ENCODE measurements at places on chromosomes 12 and 14.

GRCh38 chr12:73465106-73465505 is 1072.5 kb upstream of the ATXN7L3B start:
- DNase-seq = no peak

DNA sequence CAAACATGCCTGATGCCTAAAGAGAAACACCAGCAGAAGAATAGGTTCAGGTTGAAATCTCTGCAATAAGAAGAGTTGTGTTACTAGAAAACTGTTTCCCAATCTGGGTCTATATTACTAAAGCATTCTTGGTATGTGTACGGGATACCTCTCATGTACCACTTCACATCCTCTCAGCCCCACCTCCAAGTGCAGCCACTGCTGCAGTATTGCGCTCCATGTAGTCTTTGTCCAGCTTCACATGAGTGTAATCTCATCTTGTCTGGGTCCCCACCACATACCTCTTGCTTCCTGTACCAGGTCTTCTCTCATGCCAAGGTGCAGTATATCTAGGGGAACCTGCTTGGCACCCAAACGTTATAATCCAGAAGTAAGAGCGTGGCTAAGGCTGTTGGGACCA is 187.5 kb upstream of the EEA1 start:
- DNase-seq = peak; percentile 47

DNA sequence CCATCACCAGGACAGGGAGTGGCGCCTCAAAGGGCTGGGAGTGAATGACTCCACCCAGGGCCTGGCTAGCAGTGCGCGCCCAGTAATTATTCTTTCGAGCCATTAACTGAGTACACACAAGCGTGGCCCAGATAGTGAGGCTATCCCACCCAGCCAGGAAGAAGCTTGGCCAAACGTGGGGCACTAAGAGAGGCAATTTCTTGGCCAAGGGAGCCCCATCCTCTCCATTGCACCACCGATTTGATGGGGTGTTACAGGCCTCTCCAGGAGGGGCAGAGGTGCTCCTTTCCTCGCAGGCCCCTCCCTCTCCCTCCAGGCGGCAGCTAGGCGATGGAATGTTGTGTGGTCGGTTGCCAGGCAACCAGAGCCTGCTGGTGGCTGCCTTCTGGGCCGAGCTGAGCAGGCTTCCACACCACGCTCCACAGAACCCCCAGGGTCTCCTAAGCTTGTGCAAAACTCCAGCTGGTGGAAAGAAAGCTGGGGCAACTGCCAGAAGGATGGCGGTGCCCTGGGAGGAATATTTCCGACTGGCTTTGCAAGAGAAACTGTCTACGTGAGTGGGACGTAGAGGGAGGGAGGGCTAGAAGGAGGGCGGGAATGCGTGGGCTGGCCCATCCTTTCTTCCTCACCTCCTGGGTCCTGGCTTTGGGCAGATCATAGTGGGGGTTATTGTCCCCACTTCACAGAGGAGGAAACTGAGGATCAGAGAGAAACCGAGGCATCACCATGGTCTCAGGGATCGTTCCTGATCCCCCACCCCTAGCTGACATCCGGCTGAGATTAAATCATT is at the start of gene CFAP73:
Gene CFAP73 (plus strand): TSS at position 364 of the 790 bp plus-strand sequence. CDS start 134 bp downstream, at position 498.
- DNase-seq = peak; percentile 90

- peak; percentile 64 for DNase-seq
Observed at GRCh38 chr14:59507752-59508103, 23.4 kb downstream of the JKAMP start.

GRCh38 chr14:56760164-56760914 is 49.9 kb downstream of the OTX2 start:
- no peak for DNase-seq

- no peak for DNase-seq
Observed at GRCh38 chr12:127145241-127145928, 1121.6 kb upstream of the TMEM132C start.

DNA sequence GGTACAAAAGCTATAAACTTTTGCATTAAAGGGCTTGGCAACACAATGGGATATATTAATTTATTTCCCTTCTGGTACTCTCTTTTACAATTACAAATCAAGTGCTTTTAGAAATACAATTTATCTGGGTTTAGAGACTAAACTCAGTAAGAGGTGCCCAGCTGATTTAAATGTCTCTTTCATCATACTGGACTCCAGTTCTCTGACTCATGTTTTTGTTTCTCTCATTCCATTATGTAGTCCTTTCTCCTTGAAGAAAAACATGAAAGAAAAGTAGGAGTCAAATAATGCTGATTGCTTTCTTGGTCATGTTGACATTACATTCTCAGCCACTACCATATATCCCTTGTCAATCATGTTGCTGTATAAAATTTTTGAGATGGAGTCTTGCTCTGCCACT is 36.3 kb upstream of the CFL2 start:
- no peak for DNase-seq

- no peak for DNase-seq
Observed at GRCh38 chr12:45648070-45648469, 81.4 kb upstream of the ARID2 start.

DNA sequence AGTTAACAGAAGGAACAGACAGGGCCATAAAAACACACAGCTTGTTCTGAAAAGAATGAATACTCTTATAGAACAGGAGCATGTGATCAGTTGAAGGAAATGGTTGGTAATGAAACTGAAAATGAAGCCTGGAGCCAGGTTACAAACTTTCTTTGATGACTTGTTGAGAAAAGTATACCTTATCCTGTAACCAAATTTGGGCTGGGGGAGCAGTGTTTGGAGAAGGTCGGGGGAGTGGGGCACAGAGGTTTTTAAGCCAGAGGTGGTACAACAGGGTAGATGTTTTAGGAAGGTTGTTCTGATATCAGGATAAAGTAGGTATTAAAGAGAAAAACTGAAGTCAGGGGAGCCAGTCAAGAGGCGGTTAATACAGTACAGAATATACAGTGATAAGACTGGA is 8.2 kb downstream of the GOLT1B start:
- DNase-seq = no peak

DNA sequence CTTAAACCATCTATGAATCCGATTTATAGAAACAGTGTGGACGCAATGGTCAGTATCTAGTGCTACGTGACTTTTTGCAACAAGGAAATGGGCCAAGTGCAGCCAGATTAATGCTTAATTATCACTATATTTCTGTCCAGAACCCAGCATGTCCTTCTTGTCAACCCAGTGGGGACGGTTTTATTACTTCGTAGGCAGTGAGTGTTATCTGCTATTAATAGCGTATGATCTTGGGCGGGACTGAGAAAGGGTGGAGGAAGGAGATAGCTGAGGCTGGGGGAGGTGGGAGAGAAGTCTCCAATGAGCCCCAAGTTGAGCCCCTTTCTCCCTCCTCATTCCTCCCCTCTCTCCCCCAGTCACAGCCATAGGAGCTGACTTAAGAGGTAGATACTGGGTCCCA is 59.7 kb upstream of the FAM222A start:
- no peak for DNase-seq

DNA sequence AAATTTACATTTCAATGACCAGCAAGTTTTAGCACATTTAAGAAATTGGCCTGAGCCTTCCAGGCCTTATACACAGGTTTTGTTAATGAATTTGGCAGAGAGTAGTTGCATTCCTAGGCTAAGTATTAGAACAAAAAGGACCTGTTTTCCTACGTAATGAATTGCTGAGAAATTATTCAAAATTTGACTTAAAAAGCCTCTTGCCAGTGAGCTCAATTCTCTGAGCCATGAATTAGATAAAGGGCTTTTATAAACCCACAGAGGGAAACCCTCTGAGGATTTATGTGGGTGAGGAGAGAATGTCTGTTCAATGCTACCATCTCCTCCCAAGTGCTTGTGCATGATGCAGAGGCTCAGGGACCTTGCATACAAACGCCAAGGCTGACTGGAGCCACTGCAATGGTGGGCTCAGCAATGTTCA is 94.5 kb upstream of the PELI2 start:
- no peak for DNase-seq

DNA sequence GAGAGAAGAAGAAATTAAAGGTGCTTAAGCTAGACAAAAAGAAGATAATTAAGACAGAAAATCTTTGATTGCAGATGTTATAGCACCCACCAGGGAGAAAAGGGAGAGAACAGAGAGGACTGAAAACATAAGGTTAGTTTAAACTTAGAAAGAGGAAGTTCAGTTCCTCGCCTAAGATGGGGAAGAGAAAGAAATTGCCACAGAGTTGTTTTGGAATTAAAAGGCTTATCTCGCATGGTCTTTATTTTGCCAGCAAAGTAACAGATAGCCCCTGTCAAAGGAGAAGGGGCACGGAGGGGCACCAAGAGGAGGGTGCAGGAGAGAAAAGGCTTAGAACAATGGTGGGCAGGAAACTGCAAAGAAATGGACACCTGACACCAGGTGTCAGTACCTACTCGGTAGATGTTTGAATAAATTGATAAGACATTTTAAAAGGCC is 17.8 kb upstream of the OXA1L start:
- DNase-seq = no peak

- peak; percentile 94 for DNase-seq
Observed at GRCh38 chr12:57188090-57188425, 28.5 kb upstream of the NXPH4 start.

DNA sequence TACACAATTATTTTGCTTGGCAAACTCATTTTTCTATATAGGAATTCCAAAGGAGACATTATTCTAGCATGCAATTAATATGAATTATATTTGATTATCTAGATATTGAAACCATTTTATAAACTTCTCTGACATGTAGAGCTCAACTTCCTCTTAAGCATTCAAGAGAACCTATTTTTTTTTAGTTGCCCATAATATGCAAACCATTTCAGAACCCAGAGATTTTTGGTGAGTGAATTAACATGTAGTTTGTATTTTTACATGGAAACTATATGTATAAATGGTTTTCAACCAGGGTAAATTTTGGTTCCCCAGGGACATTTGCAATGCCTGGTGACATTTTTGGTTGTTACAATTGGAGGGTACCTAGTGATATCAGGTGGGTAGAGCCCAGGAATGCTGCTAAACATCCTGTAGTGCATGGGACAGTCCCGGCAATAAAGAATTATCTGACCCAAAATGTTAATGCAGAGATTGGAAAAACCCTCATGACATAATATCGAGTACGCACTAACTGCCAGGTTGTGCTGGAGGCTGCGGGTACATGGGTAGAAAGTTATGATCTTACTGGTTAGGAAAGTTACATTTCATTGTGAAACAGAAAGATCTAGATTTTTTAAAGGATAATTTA is 338.9 kb upstream of the GARIN2 start:
- no peak for DNase-seq

GRCh38 chr14:96166461-96167223 is 38.0 kb upstream of the BDKRB2 start:
- DNase-seq = no peak

DNA sequence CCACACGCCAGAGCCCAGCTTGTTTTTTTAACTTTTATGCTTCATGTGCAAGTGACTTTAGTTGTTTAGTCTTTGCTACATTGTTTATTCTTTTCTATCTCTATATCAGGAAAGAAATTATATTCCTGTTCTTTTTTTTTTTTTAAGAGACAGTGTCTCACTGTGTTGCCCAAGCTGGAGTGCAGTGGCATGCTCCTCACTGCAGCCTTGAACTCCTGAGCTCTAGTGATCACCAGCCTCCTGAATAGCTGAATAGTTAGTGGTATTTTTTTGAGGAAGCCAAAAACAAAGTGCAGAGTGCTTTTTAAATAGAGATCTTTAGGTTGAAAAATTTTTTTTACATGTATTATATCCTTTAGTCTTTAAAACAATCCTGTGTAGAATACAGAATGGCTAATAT is 58.2 kb downstream of the ETNK1 start:
- no peak for DNase-seq

- no peak for DNase-seq
Observed at GRCh38 chr12:50073712-50074111, 11.4 kb upstream of the SMARCD1 start.

DNA sequence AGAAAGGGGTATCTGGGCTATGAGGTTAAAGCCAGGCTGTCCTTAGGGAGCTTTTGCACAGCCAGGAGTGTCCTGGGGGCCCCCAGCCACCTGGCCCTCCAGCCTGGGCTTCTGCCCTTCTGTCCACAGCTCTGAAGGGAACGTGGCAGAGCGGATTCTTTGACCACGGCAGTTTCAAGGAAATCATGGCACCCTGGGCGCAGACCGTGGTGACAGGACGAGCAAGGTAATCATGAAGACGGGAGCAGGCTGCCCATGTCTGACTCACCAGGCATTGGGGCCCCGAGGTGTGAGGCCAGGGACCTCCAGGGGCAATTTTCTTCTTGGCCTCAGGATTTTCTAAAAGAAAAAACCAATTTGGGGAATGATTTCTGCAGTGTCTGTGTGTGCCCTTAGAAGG is 53.1 kb downstream of the FOXN4 start:
- DNase-seq = no peak

DNA sequence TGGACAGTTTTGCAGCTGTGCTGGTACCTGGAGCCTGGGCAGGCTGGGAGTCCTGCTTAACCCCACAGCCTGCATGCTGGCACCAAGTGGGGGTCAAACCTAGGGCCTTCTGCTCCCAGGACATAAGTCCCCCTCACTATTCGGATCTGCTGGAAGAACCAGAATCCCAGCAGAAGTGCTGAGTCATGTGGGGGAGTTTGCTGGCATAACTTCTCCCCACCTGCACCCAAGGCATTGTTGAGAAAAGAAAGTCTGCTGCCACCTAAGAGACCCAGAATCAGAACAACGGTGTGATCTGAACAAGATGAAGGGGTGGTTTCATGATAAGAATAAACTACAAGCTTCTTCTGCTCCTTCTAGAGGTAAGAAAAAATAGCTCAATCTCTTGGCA is 102.7 kb downstream of the RBM19 start:
- no peak for DNase-seq

- DNase-seq = no peak
Observed at GRCh38 chr14:61516964-61517653, 178.2 kb upstream of the HIF1A start.

DNA sequence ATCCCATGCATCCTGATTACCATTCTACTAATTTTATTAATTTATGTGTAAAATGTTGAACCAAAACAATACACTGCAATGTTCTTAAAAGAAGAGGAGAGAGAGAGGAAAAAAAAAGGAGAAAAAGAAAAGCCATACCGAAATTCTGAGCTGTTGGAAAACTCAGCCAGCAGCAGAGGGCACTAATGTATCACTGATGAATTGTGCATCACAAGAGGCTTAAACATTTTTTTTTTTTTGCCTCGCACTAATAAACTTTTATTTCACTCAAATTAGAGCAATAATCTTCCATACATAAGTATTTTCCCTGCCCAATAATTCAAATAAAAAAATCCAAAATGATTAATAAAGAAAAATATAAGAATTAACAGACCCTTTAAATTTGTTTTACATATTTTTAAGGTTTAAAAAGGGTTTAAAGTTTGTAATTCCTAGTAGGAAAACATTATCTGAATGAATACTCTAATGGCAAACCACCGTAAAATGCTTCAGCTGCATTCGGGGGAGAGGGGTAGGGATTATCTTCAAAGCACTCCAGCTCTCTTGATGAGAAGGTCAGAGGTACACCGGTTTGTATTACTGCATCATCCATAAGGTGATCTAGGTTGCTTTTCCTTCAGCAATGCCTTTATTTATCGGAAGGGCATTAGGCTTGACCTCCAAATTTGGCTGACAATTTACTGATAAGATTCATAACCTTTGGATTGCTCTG is 41.9 kb downstream of the ATP23 start:
- DNase-seq = peak; percentile 69

Data from trophoblast cell (in vitro differentiated cells and primary cell).